ENCODE measurements at places on chromosomes 3 and 15.

- no peak for DNase-seq
These were observed 18.4 kb downstream of the GOLGA6L1 start for GRCh38 chr15:23118208-23118607.

GRCh38 chr3:185215873-185216606, 37.8 kb downstream of the EHHADH start:
- no peak for DNase-seq

GRCh38 chr3:171672124-171672523, 138.2 kb downstream of the PLD1 start:
- no peak for DNase-seq

GRCh38 chr15:99435113-99435695, 130.6 kb upstream of the MEF2A start:
- no peak for DNase-seq

GRCh38 chr3:39250116-39250747, 29.6 kb downstream of the CX3CR1 start:
- DNase-seq: no peak

DNA sequence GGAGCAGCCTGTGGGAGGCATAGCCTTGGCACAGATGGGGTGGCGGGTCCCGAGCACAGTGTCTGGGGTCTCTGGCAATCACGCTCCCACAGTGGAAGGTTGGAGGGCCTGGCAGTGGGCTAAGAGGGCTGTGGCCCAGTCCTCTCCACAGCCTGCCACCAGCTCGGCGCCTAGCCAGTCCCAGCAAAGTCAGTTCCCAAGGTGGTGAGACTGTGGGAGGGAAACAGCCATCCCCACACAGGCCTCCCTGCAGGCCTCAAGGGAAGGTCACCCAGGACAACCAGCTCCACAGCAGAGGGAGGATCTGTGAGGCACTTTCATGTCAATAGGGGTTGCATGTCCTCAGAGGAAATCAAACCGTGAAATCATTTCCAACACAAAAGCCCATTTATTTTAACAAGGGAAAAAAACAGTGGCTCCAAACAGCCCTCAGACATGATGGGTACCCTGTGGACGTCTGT, 27.6 kb upstream of the LIMD1 start:
- no peak for DNase-seq

DNA sequence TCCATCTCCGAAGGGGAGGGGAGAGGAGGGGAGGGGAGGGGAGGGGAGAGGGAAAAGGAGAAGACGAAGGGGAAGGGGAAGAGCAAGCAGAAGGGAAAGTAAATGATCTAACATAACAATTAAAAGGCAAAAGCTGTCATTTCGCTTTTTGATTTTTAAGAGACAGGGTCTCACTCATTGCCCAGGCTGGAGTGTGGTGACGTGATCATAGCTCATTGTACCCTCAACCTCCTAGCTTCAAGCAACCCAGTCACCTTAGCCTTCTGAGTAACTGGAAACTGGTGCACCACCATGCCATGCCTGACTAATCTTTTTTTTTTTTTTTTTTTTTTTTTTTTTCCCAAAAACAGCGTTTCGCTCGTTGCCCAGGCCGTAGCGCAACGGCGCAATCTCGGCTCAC, 22.6 kb downstream of the ADAM10 start:
- DNase-seq: no peak

DNA sequence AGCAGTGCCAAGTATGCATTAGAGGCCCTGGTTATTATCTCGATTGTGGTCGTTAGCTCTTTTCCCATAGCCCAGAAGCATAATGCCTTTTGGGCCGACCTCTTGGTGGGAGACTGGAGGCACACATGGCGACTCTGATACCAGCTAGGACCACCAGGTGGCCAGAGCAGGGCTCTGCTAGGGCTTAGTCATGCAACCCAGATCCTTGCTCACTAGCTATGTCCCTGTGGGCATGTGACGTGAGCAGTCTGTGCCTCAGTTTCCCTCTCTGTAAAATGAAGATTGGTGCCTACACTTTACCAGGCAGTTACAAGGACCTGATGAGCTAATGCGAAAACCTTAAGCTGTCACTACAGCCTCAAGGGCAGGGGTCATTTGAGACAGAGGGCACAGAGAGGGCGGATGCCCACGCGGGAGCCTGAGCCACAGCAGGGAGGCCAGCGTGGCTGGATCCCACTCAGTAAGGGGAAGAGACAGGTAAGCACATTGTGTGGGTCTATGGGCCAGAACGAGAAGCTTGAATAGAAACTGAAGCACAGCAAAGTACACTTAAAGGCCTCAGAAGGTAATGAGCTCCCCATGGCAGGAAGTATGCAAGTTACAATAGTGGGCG, 8.8 kb downstream of the KLF15 start:
- DNase-seq: no peak

DNA sequence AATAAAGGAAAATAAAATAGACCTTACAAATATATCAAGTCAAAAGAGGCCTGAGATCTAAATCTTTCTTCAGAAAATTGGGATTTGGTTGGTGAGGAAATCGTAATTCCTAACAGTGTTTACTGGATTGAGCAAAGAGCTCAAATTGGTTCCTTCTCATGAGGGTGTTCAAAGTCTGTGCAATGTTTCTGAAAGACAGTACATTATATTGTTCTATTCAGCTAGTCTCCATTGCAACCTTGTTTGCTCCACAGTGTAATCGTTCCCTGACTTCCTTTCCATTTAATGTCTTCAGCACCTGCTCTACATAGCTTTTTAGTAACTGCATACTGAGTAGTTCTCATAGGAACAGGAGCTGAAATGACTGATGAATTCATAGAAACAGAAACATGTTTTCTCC, 326.8 kb downstream of the SUCLG2 start:
- DNase-seq: no peak

GRCh38 chr3:133547432-133548041, 25.9 kb upstream of the CDV3 start:
- DNase-seq: no peak

DNA sequence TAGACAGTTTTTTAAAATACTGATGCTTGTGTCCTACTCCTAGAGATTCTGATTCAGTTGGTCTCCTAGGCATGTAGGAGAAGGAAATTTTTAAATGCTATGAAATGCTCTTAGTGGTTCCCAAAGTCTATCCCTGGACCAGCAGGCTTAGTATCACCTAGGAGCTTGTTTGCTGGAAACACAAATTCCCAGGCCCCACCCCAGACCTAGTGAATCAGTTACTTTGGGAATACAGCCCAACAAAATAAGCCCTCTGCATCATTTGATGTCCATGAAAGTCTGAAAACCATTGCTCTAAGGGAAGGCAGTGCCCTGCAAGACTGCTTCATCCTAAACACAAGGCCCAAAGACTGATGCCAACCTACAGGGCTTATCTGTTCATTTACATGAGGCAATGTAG, 36.3 kb downstream of the CCNL1 start:
- no peak for DNase-seq

DNA sequence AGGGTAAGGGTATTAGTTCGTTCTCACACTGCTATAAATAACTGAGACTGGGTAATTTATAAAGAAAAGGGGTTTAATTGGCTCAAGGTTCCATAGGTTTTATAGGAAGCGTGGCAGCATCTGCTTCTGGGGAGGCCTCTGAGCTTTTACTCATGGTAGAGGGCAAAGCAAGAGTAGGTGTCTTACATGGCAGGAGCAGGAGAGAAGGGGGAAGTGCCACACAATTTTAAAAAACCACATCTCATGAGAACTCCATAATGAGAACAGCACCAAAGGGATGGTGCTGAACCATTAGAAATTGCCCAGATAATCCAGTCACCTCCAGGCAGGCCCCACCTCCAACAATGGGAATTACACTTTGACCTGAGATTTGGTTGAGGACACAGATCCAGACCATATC, 12.2 kb downstream of the RNF111 start:
- no peak for DNase-seq

GRCh38 chr3:72163809-72164634, 379.1 kb upstream of the PROK2 start:
- DNase-seq: no peak

GRCh38 chr3:186094696-186095425, 14.0 kb downstream of the ETV5 start:
- no peak for DNase-seq

- no peak for DNase-seq
These were observed 98.2 kb downstream of the FNDC3B start for GRCh38 chr3:172137287-172138192.

GRCh38 chr15:70192490-70192889, 94.8 kb upstream of the TLE3 start:
- DNase-seq: no peak

DNA sequence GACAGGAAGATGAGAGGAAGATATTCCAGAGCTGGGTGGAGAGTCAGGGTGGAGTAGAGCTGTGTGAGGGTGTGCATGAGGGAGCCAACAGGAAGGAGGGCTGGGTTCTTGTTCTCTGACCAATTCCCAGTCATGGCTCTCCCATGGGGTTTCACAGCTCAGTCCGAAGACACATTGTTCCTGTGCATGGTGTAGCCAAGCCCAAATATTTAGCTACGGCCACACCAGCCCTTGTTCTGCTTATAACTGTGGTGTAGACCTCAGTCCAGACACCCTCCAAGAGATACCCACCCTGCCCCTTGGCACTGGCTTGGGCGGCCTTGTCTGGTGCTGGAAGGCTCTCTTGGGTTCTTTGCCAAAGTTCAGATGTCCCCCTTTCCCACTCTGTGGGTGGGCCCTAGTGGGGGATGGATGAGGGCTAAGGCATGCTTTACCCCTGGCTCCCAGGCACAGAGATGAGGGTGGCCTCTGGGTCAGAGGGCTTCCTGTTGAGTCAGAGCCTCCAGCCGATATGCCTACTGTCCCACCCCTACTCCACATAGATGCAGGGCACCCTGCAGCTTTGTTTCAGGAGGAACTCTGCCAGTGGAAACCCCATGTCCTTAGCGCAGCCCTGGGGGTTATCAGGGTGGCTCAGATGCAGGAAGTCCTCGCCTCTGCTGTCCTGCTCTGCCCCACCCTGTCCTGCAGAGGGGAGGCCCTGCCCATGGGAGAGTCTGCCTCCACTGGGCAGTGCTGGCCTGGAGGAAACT, 271.2 kb upstream of the CTDSPL start:
- DNase-seq: no peak

DNA sequence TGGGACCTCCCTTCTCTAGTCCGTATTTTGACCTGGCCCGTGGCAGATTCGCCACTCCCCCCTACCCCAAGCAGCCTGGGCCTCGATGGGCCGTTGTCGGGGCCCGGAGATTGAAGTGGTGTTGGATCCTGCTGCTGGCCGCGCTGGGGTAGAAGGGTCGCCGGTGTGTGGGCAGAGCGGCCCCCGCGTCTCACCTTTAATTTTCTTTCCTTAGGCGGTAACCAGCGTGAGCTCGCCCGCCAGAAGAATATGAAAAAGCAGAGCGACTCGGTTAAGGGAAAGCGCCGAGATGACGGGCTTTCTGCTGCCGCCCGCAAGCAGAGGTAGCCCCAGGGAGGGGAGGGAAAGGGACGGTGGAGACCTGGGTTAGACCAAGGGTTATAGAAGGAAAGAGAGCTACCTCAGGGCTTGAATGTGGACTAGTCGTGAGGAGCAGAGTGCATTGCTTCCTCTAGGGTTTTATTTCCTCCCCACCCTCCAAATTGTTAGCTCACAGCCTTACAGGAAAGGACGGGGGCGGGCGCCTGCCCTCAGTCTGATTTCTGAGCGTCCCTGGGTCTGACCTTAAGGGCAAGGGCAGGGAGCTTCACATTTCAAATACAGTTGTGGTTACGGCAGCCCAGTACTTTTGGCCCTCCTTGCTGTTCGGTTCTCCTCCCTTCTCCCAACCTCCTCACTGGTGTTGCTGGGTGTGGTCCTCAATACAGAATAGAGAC, 799 bp downstream of the SERF2 start:
- DNase-seq: no peak

- no peak for DNase-seq
These were observed 819 bp downstream of the KLHL40 start for GRCh38 chr3:42685891-42686820.

DNA sequence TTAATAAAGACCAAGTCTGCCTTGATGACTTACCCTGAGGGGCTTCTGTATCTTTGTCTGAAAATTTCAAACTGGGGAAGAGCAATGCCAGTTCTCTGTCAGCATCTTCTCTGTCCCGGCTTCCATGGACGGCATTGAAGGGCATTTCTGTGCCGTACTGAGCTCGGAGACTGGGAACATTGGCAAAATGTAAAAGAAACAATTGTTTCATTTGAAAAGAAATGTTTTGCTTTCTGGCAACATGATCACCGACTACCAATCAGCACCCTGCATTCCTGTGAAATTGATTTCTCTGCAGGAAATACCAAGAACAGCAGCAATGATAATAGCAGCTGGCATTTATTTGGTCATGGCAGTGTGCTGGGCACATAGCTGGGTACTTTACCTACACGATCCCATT, 26.2 kb downstream of the NME9 start:
- no peak for DNase-seq

DNA sequence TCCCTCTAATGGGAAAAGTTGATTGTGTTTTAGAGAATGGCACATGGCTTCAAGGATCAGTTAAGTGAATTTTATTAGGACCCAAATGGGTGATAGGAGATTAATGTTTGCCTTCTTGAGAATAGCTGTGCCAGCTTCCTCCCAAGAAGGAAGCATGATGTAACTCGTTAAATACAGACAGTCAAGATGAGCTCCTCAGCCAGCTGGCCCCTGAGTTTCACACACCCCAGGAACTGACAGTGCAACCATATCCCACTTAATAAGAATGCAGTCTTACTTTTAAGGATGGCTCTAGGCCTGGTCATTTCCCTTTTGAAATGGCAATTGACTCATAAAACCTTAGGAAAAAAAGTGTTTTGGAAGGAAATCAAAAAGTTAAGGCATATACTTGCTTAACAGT, 472.8 kb upstream of the KCNMB2 start:
- no peak for DNase-seq

Measured in stimulated activated CD4-positive, alpha-beta T cell treated with anti-CD3 and anti-CD28 coated beads, Interleukin-1b, Interleukin-23, amount 100 ng/mL, for 48 hours (primary cell).